ENCODE measurements at places on chromosomes 7 and 10.

GRCh38 chr7:105245398-105246114, 143.2 kb downstream of the SRPK2 start:
- DNase-seq, result no peak

DNA sequence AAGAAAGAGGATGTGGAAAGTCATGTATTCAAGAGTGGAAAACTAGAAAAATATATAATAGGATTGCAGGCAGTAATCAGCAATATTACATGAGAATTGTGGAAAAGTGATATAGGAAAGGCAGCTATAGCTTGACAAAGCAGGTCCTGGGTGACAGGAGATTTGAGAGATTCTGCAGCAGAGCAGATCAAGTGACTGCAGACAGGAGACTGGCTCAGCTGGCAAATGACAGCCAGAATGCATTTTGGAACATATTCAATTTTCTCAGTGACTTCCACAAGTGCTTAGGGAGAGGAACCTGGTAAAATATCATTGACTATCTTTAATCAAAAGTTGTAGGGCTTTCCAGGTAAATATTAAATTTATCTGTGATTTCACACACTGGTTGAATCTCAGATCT, 260.5 kb upstream of the CACNA2D1 start:
- no peak for DNase-seq

- DNase-seq, result no peak
Measured at GRCh38 chr7:33487998-33488682, 358.8 kb downstream of the BBS9 start.

- peak; percentile 72 for DNase-seq
Measured at GRCh38 chr10:62188021-62188616, 80.5 kb downstream of the RTKN2 start.

GRCh38 chr7:44398511-44398911, 73.1 kb upstream of the CAMK2B start:
- DNase-seq, result no peak

DNA sequence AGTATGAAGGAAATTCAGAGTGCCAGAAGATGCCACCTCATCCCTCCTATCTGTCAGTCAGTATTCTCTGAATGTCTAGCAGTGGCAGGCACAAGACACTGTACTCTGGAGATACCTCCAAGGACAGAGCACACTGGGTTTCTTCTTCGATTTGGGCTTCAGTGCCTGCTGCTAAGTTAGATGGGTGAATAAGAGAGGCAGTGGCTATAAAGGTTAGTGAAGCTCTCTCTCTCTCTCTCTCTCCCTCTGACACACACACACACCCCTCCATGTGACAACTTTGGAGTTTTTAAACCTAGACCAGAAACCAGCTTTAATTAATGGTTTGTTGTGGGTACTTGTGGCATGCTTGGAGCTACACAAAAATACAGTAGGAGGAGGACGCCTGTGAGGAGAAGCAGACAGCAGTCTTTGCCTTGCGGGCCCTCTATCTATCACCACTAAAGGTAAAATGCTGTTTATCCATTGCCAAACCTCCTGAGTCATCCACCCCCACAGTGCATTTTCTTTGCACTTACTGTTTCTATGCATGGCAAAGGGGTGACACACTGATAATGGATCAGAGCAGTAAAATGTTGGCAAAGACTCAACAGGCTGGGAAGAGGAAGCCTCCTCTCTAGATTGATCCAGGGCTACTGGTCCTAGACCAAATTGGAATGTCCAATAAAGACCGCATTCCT, 102.5 kb downstream of the TRIL start:
- no peak for DNase-seq

- no peak for DNase-seq
Measured at GRCh38 chr7:150811-151221, 41.6 kb upstream of the FAM20C start.

DNA sequence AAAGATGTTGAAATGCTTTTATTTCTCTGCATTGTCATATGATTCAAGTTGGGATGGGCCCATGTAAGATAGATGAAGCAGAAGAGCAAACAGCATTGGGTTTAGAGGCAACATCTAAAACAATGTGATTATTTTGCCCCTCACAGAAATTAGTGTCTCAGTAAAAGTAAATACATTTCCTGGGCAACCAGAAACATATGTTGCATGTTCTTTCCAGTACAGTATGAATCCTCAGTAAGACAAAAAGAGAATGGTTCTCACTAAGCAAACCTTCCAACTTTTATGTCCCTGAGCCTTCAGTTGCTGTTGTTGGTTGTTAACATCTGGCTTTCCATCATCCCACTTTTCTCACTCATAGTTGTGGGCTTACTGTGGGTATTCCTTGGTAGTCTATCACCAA, 222.5 kb upstream of the PRPS1L1 start:
- DNase-seq, result no peak

GRCh38 chr7:105689067-105689819, 108.0 kb upstream of the EFCAB10 start:
- DNase-seq, result no peak

- DNase-seq, result no peak
Measured at GRCh38 chr10:94138391-94138790, 144.7 kb downstream of the PLCE1 start.

DNA sequence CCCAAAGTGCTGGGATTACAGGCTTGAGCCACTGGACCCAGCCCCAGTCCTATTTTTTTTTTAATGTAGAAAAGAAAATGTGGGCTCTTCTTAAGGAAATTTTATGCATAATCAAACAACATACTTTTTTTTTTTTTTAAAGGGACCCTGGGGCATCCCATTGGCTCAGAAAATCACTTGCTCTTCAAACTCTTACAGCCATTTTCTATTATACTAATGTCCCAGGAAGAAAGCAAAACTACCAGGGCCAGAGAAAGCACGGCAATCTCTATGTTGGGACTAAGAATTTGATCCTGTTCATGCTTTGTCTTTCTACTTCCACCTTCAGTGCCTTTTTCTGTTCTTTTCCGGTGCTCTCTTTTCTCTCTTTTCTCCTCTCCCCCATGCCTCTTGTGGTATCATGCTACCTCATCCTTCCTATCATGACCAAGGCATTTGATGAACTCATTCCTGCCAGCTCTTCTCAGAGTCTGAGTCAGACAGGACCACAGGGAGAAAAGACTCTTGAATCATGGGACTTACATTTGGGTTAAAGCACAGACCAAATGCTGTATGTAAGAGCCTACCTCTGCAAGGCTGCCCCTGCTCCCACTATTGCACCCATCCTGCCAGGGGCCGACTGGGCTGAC, 76.4 kb upstream of the CCNY start:
- DNase-seq, result peak; percentile 40

- DNase-seq, result no peak
Measured at GRCh38 chr7:521221-522070, 1.8 kb upstream of the PDGFA start.

- DNase-seq, result no peak
Measured at GRCh38 chr10:122664501-122664900, 35.1 kb downstream of the C10orf120 start.

DNA sequence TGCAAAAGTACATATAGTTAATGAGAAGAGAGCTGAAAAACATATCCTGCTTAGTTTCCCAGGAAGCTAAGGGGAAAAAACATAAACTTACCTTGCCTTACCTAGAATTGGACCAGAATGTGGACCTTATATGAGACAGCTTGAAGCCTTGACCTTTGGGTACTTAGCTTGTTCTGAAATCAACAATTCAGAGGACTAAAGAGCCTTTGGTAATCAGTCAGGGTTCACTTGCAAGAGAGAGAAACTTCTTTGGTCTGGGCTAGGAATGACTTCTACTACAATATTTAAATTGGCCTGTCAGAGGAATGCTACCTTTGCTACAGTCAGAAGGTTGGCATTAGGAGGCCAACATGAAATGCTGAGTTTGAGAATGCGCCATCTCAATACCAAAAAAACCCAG, 24.9 kb downstream of the SAMD8 start:
- DNase-seq, result no peak

DNA sequence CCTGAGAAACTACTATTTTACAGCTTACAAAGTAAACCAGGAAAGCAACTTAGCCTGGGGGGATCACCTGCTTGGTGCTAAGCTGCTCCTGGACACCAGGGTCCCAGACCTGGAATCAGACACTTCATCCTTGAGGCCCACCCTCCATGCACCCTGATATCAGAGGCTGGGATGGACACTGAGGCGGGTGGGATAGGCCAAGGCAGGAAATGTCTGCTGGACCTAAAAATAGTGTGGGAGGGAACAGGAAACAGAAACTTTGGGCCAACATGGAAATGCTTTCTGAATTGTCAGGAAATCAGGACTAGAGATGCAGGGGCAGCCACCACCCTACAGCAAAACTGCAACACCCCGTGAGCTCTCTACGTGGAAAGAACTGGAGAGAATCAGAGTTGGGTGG, 101.5 kb upstream of the PODXL start:
- no peak for DNase-seq

DNA sequence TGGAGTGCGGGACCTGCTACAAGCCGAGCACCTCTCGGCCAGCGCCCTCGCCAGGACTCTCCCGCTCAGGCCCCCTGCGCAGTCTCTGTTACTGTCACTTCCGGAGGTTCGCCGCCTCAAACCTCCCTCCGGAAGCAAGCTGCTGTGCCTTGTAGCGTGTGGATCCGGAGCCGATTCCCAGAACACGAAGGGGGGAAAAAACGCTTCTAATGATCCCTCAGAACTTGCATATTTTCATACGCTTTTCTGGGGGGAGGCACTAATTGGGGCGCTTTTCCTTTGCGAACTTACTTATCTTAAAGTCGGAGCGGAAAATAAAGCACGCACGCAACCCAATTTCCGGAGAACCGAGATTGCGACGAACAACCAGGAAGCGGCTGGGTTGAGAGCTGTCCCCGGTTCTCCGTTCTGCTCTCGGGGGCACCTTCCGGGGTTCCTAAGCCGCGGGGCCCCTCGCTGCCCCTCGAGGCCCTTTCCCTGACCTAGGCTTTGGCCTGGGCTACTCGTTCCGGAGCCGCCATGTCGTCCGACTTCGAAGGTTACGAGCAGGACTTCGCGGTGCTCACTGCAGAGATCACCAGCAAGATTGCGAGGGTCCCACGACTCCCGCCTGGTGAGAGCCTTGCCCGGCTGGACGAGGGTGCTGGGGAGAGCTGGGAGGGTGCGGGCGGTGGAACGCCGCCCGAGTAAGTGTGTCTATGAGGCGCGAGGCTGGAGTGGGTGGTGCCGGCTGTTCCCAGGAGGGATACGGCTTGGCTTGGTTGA, at the start of the genes VTI1A and ZDHHC6:
TSS of gene VTI1A (plus strand) at position 361 of the 765 bp plus-strand sequence. CDS start at position 520, 159 bp downstream.
TSS of gene ZDHHC6 (minus strand) at position 60 of the 765 bp plus-strand sequence. CDS start 1,478 bp downstream, outside the sequence.
- DNase-seq, result peak; percentile 82

GRCh38 chr10:125005312-125006187, 63.6 kb downstream of the ZRANB1 start:
- DNase-seq, result no peak

Data from activated CD4-positive, alpha-beta T cell treated with anti-CD3 and anti-CD28 coated beads, Interleukin-2, Interleukin-4, amounts not matched to agents 100 ng/mL and 50 ng/mL, durations not matched to agents 16 hours and 8 hours (primary cell).